Tibial nerve (tissue), 4 donors: ENCODE measurements at places on chromosomes 6 and 20.

DNA sequence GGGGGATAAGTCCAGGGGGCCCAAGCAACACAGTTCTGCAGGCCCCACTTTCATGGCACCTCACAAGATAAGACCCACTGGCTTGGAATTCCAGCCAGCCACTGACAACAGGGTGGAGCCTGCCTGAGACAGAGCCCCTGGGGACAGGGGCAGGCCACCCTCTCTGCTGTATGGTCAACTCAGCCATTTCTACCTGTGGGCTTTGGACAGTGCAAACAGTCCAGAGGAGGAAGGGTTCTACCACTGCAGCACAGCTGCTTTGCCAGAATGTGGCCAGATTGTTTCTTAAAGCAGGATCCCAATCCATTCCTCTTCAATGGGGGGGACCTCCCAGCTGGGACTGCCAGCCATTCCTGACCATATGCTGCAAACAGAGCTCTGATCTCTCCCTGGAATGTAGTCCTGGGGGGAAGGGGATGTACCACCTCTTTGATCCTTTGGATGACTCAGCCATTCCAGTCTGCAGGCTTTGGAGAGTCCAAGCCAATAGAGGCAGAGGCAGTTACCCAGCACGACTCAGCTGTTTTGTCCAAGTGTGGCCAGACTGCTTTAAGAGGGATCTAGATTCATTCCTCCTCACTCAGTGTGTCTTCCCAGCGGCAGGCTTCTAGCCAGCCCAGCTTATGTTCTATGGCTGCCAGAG lies 842.2 kb downstream of the EPHA7 start:
- no peak overlapping the region for H3K27ac ChIP-seq
- H3K4me3 ChIP-seq: no peak overlapping the region
- H3K36me3 ChIP-seq: no peaks in the 10 kb centered on the region
- no peaks in the 10 kb centered on the region for H3K4me1 ChIP-seq

GRCh38 chr6:25038999-25039398 lies 103.2 kb upstream of the RIPOR2 start:
- H3K27ac ChIP-seq: no peak overlapping the region
- no peaks in the 10 kb centered on the region for H3K4me1 ChIP-seq
- no peak for DNase-seq
- no peaks in the 10 kb centered on the region for H3K36me3 ChIP-seq

DNA sequence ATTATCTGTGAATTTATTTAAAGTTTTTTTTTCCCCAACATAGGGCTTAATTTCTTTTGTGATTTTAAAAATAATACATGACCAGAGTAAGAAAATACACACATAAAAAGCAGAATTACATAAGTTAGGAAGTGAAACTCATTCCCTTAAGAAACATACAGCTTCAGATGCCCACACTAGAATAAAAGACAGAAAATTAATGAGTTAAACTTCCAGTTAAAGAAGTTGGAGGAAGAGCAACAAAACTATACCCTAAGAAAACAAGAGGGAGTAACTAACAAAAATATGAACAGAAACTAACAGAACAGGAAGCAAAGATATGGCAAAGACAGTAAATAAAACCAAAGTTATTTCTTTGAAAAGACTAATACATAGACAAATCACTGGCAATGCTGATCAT lies 107.6 kb upstream of the CEP85L start:
- H3K27me3 ChIP-seq: no peaks in the 10 kb centered on the region
- no peaks in the 10 kb centered on the region for H3K36me3 ChIP-seq
- H3K27ac ChIP-seq: no peak overlapping the region

GRCh38 chr20:36644032-36644705 lies 1.8 kb downstream of the SLA2 start:
- H3K27me3 ChIP-seq: no peaks in the 10 kb centered on the region
- H3K4me1 ChIP-seq: no peaks in the 10 kb centered on the region
- no peaks in the 10 kb centered on the region for H3K36me3 ChIP-seq
- DNase-seq: no peak
- no peak overlapping the region for H3K4me3 ChIP-seq

DNA sequence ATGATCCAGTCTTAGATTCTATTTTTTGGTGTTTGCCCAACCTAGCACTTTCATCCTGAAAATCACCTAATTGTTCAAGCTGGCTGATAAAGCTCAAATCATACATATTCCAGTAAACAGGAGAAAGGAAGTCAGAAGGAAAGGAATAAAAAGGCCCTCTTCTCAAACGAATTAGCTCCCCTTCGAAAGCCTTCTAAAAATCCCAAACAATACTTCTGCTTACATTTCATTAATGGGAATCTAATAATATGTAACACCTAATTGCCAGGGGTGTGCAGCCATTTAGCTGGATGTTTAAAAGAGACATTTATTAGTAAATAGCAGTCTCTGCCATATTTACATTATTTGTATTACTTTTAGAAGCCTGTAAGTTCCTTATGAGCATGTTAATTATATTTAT lies 302.9 kb upstream of the TCF21 start:
- no peaks in the 10 kb centered on the region for H3K27me3 ChIP-seq
- no peak for DNase-seq
- no peaks in the 10 kb centered on the region for H3K4me1 ChIP-seq

DNA sequence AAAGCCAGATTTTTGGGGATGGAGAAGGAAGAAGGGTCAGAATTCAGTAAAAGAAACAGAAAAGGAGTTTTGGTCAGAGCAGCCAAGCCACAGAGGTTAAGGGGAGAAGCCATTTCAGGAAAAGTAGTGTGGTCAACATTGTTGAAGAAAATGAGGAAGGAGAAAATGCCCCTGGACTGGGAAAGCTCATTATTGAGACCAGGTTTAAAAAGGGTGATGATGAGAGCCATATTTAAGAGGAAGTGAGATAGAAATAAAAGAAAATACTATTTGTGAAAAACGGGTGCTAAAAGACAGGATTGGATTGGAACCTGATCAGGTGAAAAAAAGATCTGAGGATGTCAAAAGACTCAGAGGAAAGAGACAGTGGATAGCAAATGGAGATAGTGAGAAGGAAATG lies 75.8 kb downstream of the CEP162 start:
- no peaks in the 10 kb centered on the region for H3K4me1 ChIP-seq
- no peak overlapping the region for H3K27ac ChIP-seq
- H3K27me3 ChIP-seq: no peaks in the 10 kb centered on the region
- no peak for DNase-seq
- H3K4me3 ChIP-seq: no peak overlapping the region

GRCh38 chr6:150717419-150717818 lies 117.7 kb downstream of the PLEKHG1 start:
- H3K4me3 ChIP-seq: no peak overlapping the region
- H3K4me1 ChIP-seq: peaks cover 4% of the 10 kb centered on the region
- DNase-seq: no peak

GRCh38 chr6:19268117-19268516 lies 569.1 kb upstream of the ID4 start:
- no peak overlapping the region for H3K27ac ChIP-seq
- no peaks in the 10 kb centered on the region for H3K27me3 ChIP-seq
- no peaks in the 10 kb centered on the region for H3K4me1 ChIP-seq
- no peak overlapping the region for H3K4me3 ChIP-seq
- DNase-seq: no peak
- H3K36me3 ChIP-seq: no peaks in the 10 kb centered on the region

- DNase-seq: no peak
- H3K4me1 ChIP-seq: no peaks in the 10 kb centered on the region
- H3K36me3 ChIP-seq: no peaks in the 10 kb centered on the region
Measured at GRCh38 chr6:43911354-43912115, 141.5 kb downstream of the VEGFA start.

GRCh38 chr6:88220493-88220892 lies 54.3 kb upstream of the CNR1 start:
- no peaks in the 10 kb centered on the region for H3K36me3 ChIP-seq
- H3K27ac ChIP-seq: no peak overlapping the region
- no peak overlapping the region for H3K4me3 ChIP-seq
- no peaks in the 10 kb centered on the region for H3K27me3 ChIP-seq
- no peak for DNase-seq

- no peak overlapping the region for H3K27ac ChIP-seq
- H3K27me3 ChIP-seq: no peaks in the 10 kb centered on the region
- H3K4me1 ChIP-seq: no peaks in the 10 kb centered on the region
- H3K4me3 ChIP-seq: no peak overlapping the region
Measured at GRCh38 chr6:50543666-50544065, 169.7 kb upstream of the TFAP2D start.

GRCh38 chr20:45311589-45312211 lies 3.6 kb upstream of the MATN4 start:
- H3K36me3 ChIP-seq: no peaks in the 10 kb centered on the region
- DNase-seq: peak; percentile 35
- H3K27ac ChIP-seq: no peak overlapping the region
- no peak overlapping the region for H3K4me3 ChIP-seq
- no peaks in the 10 kb centered on the region for H3K27me3 ChIP-seq

GRCh38 chr20:54339093-54339492 lies 131.2 kb downstream of the PFDN4 start:
- DNase-seq: no peak
- H3K36me3 ChIP-seq: no peaks in the 10 kb centered on the region
- no peaks in the 10 kb centered on the region for H3K27me3 ChIP-seq

- H3K4me1 ChIP-seq: no peaks in the 10 kb centered on the region
- no peak overlapping the region for H3K27ac ChIP-seq
- no peak overlapping the region for H3K4me3 ChIP-seq
- H3K27me3 ChIP-seq: no peaks in the 10 kb centered on the region
- no peaks in the 10 kb centered on the region for H3K36me3 ChIP-seq
Measured at GRCh38 chr20:54188132-54188849, 14.5 kb upstream of the CYP24A1 start.

DNA sequence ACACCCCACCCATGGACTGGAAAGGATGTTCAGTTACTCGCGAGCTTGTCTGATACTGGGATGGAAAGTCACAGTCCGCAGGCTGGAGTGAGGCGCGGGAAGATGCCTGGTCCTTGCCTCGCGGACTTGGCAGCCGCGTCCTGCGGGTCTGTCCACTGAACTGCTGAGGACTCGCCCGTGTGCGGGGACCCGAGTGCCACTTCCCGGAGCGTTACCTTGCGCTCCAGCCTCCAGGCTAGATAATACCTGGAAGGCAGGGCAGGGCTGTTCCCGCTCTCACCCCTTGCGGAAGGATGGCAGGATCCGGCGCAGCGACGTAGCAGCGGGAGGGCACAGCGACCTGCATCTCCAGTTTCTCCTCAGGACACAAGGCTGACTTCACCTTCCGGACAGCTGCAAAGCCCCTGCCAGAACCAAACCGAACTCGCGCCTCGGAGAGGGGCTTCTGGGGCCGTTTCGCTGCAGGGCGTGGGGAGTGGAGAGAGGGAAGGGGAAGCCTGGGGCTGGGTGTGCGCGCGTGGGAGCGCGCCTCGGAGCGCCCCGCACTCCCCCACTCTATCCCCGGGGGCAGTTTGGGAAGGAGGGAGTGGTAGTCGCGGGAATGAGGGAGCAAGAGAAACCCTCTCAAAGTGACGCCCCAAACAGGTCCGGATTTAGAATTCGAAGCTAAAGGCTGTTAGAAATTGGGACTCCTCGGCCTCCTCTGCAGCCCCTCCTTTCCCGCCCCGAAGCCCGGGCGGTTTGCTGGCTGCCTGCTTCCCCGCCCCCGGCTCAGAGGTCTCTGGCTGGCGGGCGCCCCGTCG lies at the start of gene KCNQ5:
TSS of gene KCNQ5 (plus strand) at position 774 of the 803 bp plus-strand sequence.
- peaks cover 34% of the 10 kb centered on the region for H3K27me3 ChIP-seq
- H3K27ac ChIP-seq: no peak within 1 kb of the TSS
- H3K4me3 ChIP-seq: peak within 1 kb of the TSS; percentile 37

- no peak for DNase-seq
- H3K27me3 ChIP-seq: no peaks in the 10 kb centered on the region
- H3K4me1 ChIP-seq: peaks cover 23% of the 10 kb centered on the region
- H3K4me3 ChIP-seq: no peak overlapping the region
- no peaks in the 10 kb centered on the region for H3K36me3 ChIP-seq
Measured at GRCh38 chr20:58306421-58307261, 2.9 kb upstream of the RAB22A start.

DNA sequence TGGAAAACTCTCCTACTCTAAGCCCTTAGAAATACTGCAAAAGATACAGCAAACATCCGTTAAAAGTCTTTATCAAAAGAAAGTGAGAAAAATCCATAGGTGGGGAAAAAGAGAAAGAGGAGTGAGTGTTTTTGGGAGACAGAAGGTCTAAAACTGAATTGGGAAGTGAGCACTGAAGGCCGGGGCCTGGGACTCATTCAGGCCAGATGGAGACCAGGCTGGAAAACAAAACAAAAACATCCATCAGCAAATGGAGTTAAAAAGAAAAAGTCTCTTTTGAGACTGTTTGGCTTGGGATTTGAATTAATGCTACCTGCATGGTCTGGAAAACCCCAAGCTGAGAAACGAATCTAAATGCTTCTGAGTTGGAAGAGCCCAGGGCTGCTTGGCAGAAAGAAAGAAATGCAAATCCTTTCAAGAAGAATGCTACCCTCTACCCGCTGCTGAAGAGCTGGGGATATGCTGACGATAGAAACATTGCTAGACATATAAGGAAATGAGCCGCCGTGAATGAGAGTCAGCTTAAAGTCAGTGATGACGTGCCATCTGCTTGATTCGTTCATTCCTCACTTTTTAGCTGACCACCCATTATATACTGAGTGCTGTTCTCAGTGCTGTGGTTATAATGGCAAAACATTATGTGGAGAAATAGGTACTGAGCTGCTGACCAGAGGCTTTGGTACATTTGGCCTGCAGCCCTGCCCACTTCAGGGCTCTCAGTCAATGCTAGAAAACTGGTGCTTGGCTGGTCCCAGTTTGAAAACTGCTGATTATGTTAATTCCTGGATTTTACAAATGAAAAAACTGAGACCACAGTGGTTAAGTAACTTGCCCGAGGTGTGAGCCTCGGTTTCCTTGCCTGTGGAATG lies 28.0 kb upstream of the TULP4 start:
- H3K36me3 ChIP-seq: no peaks in the 10 kb centered on the region
- no peak for DNase-seq

GRCh38 chr20:50916257-50916656 lies 15.0 kb downstream of the ADNP start:
- no peaks in the 10 kb centered on the region for H3K27me3 ChIP-seq
- no peaks in the 10 kb centered on the region for H3K36me3 ChIP-seq
- DNase-seq: no peak
- H3K27ac ChIP-seq: no peak overlapping the region

DNA sequence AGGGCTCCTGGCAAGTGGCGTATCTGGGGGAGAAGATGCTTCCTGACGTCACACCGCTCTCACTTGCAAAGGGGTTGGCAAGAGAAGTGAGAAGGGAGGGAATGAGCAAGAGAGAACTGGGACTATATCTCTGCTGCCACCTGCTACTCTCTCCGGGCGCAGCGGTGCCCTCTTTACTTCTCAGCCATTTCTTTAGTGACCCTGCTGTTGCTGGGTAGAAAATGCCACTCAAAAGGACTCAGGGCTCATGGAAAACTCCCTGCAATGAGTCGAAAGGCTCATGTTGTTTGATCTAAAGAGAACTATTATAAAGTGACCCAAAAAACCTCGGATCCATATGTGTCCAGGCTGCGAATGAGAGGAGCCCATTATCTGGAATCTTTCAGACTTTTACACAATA lies 401.8 kb downstream of the SAMD5 start:
- no peaks in the 10 kb centered on the region for H3K36me3 ChIP-seq
- no peak overlapping the region for H3K4me3 ChIP-seq
- H3K27ac ChIP-seq: no peak overlapping the region
- no peaks in the 10 kb centered on the region for H3K4me1 ChIP-seq
- no peak for DNase-seq

DNA sequence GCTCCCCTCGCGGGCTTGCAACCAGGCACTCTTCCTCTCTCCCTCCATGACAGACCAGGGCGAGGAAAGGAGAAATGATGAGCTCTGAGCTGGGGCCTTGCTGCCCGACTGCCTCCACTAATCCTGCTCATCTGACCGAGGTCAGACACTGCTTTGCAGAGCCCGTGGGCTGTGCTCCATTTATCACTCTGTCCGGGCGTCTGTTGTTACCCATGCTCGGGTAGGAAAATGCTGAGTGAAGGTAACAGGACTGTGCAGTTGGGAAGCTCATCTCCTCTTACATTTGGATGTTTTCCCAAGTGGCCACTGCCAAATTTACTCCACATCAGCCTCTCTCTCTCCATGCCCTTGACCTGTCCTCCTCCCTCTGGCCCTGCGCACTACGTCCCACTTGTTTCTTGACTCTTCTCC lies 14.6 kb downstream of the RPS6KA2 start:
- H3K27me3 ChIP-seq: no peaks in the 10 kb centered on the region
- H3K27ac ChIP-seq: no peak overlapping the region
- no peaks in the 10 kb centered on the region for H3K36me3 ChIP-seq
- DNase-seq: no peak
